Stimulated activated CD4-positive, alpha-beta T cell treated with anti-CD3 and anti-CD28 coated beads, TNF-alpha, amount 100 ng/mL, for 24 hours (primary cell): ENCODE measurements at places on chromosomes 2 and 18.
A peak's percentile ranks its signal among the peaks of the same experiment; 100 is the strongest.

- no peak for DNase-seq
These were observed 275.3 kb downstream of the TMX3 start for GRCh38 chr18:68439642-68440041.

DNA sequence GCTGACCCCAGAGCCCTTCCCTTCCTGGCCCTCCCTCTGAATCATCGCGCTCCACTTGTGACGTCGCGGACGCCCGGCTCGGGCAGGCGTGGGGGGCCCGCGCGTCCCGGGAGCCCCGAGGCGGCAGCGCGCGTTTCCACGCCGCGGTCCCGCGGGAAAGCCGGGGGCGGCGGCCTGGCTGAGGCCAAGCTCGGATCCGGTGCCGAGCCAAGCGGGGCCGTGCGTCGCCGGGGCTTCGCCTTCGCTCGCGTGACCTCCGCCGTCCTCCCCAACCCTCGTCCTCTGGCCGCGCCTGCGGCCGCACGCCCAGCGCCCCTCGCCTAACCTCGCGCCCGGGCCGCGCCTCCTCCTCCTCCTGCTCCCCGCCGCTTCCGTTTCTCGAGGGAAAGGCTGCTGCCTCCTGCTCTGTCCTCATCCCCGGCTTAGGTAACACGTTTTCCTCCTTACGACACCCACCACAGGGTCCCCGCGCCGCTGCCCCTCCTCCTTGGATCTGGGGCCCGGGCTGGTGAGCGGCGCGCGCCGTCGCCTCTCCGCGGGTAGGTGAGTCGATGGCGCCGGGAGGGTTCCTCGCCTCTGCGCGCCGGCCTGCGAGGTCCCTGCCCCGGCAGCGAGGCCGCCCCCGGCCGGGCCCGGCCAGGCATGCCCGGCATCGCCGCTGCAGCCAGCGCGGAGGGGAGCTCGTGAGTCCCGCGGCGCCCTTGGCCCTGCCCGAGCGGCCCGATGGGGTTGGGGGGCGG, at the start of gene INPP1:
TSS of gene INPP1 (plus strand) at position 54 of the 740 bp plus-strand sequence. CDS start 16,514 bp downstream, outside the sequence.
- DNase-seq: peak; percentile 36

DNA sequence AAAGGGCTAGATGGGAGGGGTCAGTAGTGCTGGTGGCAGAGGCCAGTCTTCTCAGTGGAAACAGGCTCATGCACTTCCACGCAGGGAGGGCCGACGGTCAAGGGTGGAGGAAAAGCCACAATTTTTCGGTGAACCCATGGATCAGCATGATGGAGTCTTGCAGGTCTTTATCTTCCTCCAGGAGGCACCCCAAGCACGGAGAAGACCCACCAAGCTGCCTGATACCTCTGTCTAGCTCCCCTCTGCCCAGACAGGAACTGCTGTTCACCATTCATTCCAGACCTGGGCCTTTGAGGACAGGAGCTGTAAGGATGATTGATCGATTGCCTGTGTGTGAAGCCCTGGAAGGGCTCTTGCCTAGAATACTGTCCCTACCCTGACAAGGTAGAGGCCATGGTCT, 2.8 kb upstream of the LRRFIP1 start:
- no peak for DNase-seq

DNA sequence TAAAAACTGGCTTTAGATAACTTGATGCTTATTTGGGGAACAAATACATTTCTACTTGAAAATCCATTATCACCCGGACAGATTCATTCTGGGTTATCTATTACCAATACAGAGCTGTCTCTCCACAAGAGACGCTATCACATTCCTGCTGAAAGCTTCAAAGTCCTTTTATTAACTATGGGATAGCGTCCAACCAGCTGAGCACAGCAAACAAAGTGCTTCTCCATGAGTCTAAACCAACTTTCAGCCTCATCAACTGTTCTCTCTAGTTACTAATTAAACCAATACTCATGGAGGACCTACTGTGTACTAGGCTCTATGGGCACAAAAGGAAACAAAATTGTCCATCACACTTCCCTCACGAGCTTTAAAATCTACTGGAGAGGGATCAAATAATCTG, 132.8 kb downstream of the L3MBTL4 start:
- DNase-seq: no peak

- DNase-seq: no peak
These were observed 1142.3 kb upstream of the FANCL start for GRCh38 chr2:59383473-59383872.

- peak; percentile 21 for DNase-seq
These were observed 19.3 kb upstream of the HPCAL1 start for GRCh38 chr2:10283106-10284062.

- DNase-seq: no peak
These were observed 111.3 kb upstream of the CREB1 start for GRCh38 chr2:207418419-207418818.

- no peak for DNase-seq
These were observed 165.2 kb upstream of the EPC2 start for GRCh38 chr2:148479398-148479797.

DNA sequence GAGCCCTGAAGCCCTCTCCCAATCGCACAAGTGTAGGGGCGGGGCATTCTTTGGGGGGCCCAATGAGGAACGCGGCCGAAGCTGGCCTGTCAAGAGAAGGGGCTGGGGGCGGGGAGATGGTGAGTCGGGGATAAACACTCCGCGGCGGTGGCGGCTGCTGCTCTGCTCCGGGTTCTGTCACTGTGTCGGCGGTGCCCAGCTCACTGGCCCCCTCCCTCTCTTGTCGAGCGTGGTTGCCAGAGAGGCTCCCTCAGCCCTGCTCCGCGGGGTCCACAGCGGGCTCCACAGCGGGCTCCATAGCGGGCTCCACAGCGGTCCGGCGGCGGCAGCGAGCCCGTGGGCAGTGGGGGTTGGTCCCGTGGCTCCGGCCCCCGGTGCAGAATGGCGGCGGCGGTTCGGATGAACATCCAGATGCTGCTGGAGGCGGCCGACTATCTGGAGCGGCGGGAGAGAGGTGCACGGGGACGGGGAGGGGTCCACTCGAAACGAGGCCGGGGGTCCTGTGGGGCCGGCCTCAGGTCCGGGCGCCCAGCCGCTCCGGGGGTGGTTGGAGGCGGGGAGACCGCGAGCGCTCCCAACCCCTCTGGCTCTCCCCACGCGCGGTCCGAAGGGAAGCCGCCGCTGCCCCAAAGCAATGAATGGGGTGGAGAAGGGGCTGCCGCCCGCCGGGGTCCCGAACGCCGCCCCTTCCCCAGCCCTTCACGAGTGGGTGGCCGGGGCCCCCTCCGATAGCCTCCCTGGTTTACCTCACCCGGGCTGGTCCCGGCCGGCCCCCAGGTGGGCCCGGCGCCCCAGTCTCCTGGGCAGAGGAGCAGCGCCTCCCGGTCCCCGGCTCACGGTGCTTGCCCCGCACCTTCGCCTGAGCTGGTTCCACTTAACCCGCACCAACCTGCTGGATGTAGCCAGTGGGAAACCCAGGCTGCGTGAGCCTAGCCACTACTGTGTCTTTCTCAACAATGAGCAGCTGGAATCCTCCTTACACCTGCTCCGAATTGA, at the start of gene MXD1:
TSS of gene MXD1 (plus strand) at position 160 of the 996 bp plus-strand sequence. CDS start at position 382, 222 bp downstream.
- peak; percentile 100 for DNase-seq

GRCh38 chr2:165681841-165682240, 112.2 kb downstream of the GALNT3 start:
- DNase-seq: no peak

- DNase-seq: no peak
These were observed 111.0 kb downstream of the KCNF1 start for GRCh38 chr2:11022591-11023273.

- no peak for DNase-seq
These were observed 154.7 kb upstream of the LYPD1 start for GRCh38 chr2:132824716-132825115.

- DNase-seq: no peak
These were observed 258.8 kb downstream of the NEDD4L start for GRCh38 chr18:58302811-58303210.

DNA sequence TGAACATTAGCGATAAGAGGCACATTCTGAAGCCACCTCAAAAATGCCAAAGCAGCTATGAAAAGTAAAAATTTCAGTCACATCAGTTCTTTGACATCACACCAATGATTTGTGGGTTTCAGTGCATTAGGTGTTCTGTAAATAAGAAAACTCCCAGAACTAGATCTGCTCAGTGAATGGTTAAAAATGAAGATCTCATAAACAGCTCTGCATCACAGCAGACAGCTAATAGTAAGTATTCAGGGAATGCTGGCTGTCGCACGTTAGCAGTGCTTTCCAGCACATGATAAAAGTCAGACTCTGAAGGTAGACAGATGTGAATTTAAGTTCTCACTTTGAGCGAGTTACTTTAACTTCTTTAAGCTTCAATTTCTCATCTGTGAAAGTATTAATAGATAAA, 154.9 kb downstream of the SATB2 start:
- DNase-seq: no peak

DNA sequence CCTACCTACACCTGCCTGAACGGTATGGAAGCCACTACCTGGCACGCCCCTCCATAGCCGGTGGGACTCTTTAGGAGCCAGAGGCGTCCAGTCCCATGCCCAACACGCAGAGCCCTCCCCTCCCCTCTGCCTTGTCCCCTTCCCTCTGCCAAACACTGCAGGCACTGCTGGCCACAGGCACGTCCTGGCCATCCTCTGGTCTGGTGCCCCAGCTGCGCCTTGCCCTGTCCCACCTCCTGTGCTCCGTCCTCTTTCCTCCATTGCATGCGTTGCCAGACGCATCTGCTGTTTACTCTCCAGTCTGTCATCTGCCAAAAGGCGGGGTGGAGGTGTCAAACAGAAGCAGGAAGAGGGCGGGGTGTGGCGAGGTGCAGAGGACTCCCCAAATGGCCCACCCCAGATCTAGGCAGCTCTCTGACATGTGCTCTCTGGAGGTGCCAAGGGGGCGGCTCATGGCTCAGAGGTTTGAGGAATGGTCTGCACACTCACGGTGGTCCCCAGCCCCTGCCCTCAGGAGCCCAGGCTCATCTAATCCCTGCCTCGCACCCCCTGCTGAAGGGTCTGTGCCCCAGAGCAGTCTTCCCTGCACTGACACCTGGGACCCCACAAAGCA, 45.1 kb downstream of the HS6ST1 start:
- DNase-seq: no peak

DNA sequence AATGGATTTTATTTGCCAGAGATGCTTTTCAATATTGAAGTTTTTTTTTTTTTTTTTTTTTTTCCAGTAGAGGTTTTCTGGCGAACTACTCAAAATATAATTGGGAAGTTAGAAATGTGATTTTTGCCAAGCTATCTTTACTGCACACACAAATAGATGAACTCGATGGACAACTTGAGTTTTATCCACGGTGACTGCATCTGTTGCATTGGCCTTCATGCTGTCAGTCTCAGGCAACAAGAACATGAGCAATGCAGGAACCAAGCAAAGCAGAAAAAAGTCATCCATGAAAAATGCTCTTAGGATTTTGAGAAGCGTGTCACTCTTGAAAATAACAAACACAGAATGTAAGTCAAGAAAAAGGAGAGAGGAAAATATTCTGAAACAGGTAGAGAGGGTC, 22.7 kb upstream of the HDAC4 start:
- DNase-seq: no peak

DNA sequence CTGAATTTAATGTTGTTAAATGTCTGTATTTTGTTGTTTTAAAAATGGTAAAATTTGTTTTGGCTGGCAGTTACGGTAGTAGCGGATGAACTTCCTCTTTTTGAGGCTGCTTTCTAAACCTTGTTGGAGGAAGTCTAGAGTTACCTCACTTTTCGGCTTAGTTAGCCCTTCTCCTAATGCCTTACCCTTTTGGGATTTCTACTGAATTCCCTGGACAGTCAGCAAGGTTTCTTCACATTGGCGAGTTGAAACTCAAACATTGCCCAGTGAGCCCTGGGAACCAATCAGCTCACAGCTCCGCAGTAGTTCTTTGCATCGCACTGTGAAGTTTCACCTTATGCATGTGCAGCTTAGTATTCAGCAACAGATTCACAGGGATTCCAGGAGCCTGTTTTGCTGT, 55.2 kb downstream of the TMEM247 start:
- DNase-seq: no peak

- DNase-seq: no peak
These were observed 221.6 kb downstream of the NR4A2 start for GRCh38 chr2:156110890-156111289.
